ENCODE measurements at places on chromosomes 2 and 18.

DNA sequence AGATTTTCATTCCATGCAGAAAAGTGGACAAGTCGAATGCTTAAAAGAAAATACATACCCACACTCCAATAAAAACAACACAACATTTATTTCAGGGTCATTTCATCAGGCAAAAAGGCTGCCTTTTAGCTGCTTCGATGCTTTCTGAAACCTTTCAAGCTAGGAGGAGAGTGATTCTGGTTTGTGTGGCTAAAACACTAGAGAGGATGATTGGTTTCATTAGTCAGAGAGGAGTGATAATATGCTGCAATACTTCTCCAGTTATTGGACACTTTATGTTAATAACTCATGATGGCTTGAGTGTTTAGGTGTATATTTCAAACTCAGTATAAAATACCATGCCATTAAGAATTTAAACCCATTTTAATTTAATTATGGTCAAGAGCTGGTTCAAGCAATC lies 614.0 kb downstream of the SLC4A3 start:
- DNase-seq: no peak

GRCh38 chr2:74939919-74940812 lies 18.3 kb upstream of the POLE4 start:
- no peak for DNase-seq

DNA sequence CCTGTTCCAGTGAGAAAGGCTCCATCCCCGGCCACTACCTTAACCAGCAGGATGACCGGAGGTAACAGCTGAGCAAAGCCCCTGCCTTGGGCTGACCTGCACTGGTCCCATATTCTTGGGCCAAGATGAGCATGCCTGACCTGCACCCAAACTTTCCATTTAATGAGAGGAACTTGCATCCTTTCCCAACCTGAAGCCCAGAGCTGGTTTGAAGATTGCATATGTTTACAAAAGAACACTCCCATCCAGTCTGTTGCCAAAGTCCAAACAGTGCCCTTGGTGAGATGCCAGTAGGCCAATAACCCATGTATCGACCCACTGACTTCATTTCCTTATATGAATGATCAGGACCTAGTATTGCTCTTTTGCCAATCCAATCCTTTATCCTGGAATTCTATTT lies 5.5 kb upstream of the NPAS2 start:
- DNase-seq: no peak

DNA sequence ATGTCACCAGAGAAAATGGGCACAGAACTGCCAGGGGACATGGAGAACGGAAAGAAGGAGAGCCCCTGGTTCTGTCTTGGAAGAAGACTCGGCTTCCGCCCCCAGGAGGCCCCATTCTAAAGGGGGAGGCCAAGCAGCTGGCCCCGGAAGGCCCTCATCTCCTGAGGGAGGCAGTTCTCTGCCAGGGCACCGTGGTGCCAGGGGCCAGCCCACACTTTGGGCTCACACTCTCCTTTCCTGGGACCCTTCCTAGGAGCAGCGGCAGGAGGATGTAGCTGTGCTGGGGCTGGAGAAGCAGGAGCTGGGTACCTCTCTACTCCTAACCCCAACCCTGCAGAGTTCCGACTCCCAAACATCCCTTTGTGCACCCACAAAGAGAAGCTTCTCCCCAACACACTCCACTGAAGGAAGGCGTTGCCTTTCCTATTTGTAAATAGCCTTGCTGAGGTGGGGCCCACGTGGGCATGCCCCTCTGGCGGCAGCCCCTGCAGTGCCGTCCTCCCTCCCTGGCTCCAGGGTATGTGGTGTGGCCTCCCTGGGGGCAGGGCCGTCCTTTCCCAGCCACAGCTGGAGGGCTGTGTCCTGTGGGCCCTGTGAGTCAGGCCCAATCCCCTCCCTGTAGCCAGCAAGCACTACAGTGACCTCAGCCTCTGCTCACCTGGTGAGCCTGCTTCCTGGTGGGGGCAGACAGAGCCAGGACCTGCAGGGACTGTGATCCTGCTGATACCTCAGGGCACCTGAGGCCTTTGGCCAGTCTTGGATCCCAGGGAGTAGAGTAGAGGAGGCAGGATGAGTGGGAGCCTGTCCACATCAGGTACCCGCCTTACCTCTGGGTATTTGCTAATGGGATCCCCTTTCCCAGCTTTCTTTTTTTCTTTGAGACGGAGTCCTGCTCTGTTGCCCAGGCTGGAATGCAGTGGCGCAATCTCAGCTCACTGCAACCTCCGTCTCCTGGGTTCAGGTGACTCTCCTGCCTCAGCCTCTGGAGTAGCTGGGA lies 26.6 kb downstream of the ZFP36L2 start:
- DNase-seq: no peak

DNA sequence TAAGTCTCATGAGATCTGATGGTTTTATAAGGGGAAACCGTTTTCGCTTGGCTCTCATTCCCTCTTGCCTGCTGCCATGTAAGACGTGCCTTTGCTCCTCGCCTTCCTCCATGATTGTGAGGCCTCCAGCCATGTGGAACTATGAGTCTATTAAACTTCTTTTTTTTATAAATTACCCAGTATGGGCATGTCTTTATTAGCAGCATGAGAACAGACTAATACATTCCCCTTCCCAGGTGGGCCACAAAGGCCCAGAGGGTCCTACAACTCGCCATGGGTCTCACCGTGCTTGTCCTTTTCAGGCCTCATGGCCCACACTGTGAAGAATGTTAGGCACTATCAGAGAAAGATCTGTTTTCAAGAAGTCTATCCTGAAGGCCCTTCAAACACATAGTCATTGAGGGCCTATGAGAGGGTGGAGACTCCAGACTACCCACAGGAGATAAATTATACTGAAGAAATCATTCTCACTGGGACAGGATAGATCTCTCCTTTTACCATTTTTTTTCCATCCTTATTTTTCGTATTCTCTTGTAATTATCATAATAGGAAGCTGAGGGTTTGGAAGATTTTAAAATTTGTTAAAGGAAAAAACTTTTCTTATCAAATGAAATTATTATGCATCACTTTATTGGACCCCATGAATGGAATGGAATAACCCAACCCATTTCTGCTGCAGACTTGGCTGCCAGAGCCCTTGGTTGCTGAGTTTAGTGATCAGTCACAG lies 91.0 kb upstream of the MSH2 start:
- no peak for DNase-seq

DNA sequence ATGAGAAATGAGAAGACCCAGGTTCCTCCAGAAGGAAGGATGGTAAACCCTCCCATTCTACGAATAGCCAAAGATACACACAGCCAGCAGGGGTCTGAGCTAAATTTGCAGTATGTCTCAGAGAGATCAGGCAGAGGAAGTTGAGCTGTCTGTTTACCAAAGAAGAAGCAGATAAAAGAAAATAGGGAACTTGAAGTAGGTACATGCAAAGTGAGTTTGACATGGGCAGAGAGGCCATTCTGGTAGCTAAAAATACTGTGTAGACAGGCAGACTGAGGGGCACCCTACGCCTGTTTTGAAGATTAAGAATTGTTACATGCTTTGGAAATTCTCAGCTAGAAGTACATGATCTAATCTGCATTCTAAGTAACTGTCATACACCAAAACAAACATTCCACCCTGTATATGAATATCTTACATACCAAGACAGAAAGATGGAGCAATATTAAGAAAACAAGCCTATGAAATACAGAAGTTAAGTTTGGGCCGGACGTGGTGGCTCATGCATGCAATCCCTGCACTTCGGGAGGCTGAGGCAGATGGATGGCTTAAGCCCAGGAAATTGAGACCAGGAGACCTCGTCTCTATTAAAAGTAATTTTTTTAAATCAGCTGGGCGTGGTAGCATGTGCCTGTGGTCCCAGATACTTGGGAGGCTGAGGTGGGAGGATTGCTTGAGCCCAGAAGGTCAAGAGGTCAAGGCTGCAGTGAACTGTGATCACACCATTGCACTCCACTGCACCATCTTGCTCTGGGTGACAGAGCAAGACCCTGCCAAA lies 157.9 kb downstream of the ANKRD44 start:
- DNase-seq: no peak

GRCh38 chr2:148887350-148888002 lies 12.4 kb downstream of the KIF5C start:
- DNase-seq: no peak

GRCh38 chr2:197839856-197840255 lies 35.5 kb downstream of the PLCL1 start:
- DNase-seq: no peak

- no peak for DNase-seq
These were observed 107.3 kb upstream of the FAM98A start for GRCh38 chr2:33706410-33706809.

- DNase-seq: no peak
These were observed 69.4 kb upstream of the SMAD7 start for GRCh38 chr18:49020129-49020528.

DNA sequence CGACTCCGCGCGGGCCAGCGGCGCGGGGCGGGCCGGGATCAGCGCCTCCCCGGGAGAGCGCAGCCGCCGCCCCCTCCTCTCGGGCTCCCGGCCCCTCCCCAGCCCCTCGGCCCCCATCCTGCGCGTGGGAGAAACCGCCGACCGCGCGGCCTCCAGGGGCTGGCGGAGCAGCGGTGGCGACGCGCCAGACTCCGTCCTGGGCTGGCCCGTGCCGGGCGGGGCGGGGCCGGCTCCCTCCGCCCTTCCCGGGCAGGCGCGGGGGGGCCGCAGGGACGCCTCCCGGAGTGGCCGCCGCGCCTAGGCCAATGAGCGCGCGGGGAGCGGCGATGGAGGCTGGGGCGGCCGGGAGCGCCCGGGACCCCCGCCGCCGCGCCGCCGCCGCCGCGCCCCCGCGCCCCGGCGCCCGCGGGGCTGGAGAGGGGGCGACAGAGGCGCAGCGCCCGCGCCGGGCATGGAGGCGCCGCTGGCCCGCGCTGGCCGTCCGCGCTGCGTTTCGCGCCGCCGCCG lies 49.1 kb downstream of the KCNIP3 start:
- DNase-seq: no peak

DNA sequence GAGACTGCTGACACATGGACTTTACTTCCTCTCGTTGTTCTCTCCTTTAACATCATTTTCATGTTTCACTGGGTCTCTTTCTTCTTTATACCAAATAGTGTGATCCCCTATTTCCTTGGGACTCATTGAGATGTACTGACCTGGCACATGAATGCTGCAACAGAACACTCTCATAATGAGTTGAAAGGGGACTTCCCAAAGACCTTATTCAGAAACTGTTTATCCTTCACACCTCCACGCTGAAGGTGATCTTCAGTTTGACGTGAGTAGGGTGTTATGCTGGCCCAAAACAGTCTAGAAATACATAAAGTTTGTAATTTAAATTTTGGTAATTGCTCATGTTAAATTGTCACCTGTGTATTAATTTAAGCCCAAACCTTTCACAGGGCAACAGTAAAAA lies 1096.8 kb upstream of the GYPC start:
- no peak for DNase-seq

GRCh38 chr2:191888400-191889166 lies 41.7 kb upstream of the CAVIN2 start:
- no peak for DNase-seq

DNA sequence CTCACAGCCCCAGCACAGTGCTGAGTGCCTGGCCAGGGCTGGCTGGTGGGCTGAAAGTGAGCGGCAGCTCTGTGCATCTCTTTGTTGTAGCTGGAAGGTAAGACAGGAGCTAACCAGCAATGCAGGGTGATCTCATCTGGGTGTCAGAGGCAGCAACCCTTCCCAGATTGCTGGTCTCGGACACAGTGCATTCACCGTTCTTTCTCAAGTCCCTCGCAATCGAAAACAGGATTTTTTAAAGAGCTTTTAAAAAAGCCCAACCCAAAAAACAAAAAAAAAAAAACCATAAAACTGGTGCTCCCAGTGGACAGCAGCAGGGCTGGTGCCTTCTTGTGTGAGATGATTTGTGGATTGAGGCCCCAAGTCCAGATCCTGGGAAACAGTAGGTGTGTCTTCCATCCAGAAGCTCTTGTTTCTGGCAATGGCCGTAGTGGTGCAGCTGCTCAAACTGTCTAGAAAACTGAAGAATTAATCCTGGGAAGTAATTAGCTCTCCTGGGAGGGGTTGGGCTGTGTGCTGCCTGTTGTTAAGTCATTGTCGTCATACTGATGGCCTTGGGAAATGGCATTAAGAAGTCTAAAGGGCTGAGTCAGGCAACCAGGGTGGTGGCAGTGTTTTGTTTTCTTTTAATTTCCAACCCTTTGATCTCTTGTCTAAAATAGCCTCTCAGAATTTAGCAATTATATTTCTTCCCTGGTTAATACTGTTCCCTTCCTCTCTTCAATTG lies 156.7 kb downstream of the KLHL29 start:
- DNase-seq: no peak

GRCh38 chr2:235418918-235419317 lies 74.9 kb upstream of the AGAP1 start:
- no peak for DNase-seq

DNA sequence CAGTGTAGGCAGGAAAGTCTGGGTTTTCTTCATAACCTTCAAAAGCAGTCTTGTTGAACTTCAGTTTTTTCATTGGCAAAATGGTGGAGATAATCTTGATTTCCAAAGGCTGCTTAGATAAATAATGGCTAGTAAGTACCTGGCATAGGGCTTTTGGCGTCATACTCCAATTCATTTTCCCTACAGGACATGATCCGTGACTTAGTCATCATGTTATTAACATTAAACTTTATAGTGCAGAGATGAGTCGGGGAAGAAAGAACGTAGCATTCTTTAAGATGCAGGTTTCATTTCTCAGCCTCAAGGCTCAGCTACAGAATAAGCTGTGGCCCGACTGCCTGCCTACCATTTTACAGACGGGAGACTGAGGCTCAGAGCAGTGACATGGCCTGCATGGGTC lies 64.0 kb downstream of the RALBP1 start:
- DNase-seq: no peak

GRCh38 chr2:158187908-158188307 lies 86.2 kb downstream of the UPP2 start:
- DNase-seq: no peak

DNA sequence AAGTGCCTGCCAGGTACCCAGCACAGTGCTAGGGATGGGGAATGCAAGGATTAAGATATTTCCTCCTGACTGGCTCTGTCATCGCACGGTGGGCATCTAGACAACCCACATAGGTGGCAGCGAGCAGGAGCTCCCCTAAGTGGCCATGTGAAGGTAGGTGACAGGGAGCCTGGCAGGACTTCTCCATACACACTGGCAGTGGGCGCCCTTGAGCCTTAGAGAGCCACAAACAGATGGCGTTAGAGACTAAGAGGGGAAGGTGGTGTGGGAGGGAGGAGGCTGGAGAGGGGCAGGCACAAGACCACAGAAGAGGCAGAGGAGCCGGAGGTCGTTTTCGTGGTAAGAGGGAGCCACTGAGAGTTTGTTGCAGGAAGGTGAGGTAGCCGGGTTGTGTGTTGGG lies 15.2 kb downstream of the PRELID3A start:
- DNase-seq: no peak

DNA sequence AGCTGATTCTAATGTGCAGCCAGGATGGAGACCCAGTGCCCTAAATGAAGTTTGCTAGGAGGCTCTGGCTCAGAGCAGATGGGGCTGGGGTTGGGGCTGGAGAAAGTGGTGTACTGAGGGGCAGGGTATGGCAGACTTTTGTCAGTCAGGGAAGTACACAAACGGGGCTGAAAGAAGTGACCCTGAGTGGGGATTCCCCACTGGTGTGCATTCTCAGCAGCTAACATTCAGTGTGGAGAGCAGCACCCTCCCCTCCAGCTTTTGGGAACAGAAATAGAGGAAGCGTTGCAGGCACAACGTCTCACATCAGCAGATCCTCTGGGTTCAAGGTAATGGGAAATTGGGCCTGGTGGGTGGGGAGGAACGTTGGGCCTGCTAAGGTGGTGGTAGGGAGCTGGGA lies 89.1 kb upstream of the GCFC2 start:
- no peak for DNase-seq

All from stimulated activated CD8-positive, alpha-beta memory T cell treated with anti-CD3 and anti-CD28 coated beads, Interleukin-12 subunit alpha, Interleukin-12 subunit beta, amount 100 ng/mL, for 1 hour (primary cell).